Effector memory CD8-positive, alpha-beta T cell (primary cell): ENCODE measurements at places on chromosomes 16 and 17.
A peak's percentile ranks its signal among the peaks of the same experiment; 100 is the strongest.

GRCh38 chr17:30379303-30379902 lies 676 bp downstream of the CPD start:
- peak; percentile 12 for DNase-seq

- no peak for DNase-seq
Measured at GRCh38 chr17:50603340-50603739, 31.3 kb upstream of the ABCC3 start.

DNA sequence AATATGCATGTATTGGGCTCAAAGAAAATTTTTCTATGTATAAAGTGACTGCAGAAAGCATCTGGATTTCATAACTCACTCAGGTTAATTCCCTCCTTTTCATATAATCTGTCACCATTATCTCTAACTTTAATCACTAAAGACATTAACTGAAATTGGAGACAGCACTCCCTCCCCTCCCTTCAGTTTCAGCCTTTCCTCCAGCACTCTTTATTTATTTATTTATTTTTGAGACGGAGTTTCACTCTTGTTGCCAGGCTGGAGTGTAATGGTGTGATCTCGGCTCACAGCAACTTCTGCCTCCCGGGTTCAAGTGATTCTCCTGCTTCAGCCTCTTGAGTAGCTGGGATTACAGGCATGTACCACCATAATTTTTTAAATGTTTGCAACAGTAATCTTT lies 43.1 kb downstream of the CDH8 start:
- DNase-seq: no peak

DNA sequence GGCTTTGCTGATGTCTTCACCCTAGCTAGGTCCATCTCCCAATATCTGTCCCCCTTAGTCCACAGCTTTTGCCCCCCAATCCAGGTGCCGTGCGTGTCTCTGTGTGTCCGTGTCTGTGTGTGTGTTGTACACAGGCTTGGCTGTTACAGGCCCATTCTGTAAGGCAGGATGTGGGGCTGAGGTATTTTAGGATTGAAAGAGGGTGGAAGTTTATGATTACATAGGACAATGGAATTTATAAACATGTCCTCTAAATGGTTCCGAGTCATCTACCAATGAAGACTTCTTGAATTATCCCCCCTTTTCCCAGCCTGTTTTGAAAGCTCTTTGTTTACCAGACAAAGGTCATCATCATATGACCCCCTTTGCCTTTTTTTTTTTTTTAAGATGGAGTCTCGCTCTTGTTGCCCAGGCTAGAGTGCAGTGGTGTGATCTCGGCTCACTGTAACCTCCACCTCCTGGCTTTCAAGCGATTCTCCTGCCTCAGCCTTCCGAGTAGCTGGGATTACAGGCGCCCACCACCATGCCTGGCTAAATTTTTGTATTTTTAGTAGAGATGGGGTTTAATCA lies 21.9 kb downstream of the ACE start:
- no peak for DNase-seq

DNA sequence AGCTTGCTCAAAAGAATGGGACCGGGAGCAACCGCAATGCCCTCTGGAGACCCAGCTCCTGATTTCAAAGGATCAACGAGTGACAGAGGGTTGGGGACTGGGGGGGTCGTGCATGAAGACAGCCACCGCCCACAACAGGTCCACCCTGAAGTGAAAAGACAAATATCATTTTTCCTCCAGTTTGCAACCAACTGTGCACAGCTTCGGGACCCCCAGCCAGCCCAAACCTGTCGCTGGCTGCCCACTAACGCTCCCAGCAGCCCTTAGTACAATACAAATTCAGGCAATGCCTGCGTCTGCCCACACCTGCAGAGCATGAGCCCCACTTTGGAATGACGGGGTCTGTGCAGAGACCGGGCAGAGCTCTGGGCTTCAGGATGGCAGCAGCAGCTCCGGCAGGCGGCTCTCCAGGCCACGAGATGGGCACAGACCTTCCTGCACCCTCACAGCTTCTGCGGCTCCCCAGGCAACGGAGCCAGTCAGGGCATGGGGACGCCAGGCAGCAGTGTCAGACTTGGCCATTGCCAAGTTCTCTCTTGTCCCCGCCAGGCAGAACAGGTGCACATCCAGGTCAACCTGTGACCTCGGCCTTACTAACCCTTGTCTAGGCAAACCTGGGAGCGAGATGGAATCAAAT lies 60.1 kb downstream of the TBC1D16 start:
- no peak for DNase-seq

- DNase-seq: peak; percentile 48
Measured at GRCh38 chr17:32520104-32520701, 33.4 kb downstream of the CDK5R1 start.

- no peak for DNase-seq
Measured at GRCh38 chr17:50470426-50470825, 1.7 kb upstream of the CHAD start.

DNA sequence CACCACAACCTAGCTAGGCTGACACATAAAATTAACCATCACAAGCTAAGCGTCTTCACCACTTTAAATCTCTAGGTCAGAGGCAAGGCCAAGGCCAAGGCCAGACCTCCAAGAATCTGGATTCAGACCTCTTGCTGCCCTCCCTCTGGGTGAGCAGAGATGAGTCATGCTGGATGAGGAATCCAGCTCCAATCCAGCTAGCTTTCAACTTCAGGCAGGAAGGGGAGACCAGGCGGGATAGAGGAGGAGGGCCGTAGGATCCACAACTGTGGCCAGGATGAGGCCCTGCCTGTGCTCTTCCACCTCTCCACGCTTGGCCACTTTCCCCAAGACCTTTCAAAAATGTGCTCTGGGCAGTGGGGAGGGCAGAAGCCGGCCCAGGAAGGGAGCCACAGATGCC lies 14.7 kb downstream of the LRRC75A start:
- no peak for DNase-seq

- DNase-seq: no peak
Measured at GRCh38 chr16:72808754-72809153, 239.2 kb downstream of the ZFHX3 start.

DNA sequence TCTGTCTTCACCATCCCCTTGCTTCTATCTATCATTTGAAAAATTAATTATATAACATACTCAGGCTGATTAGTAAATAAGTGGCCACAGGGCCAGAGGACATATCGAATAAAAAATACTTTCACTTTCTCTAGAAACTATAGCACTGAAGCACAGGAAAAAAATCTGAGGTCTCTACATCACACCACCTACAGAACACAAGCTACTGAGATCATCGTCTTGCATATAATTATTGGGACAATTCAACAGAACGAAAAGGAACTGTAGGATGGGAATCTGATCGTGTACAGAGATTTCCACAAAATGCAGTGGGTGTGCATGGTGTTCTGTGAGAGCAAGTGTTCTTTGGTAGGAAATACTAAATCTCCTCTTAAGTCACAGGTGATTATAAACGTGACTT lies 289.6 kb upstream of the ERCC4 start:
- DNase-seq: no peak

GRCh38 chr17:73089322-73090317 lies 2.9 kb downstream of the SLC39A11 start:
- DNase-seq: no peak

DNA sequence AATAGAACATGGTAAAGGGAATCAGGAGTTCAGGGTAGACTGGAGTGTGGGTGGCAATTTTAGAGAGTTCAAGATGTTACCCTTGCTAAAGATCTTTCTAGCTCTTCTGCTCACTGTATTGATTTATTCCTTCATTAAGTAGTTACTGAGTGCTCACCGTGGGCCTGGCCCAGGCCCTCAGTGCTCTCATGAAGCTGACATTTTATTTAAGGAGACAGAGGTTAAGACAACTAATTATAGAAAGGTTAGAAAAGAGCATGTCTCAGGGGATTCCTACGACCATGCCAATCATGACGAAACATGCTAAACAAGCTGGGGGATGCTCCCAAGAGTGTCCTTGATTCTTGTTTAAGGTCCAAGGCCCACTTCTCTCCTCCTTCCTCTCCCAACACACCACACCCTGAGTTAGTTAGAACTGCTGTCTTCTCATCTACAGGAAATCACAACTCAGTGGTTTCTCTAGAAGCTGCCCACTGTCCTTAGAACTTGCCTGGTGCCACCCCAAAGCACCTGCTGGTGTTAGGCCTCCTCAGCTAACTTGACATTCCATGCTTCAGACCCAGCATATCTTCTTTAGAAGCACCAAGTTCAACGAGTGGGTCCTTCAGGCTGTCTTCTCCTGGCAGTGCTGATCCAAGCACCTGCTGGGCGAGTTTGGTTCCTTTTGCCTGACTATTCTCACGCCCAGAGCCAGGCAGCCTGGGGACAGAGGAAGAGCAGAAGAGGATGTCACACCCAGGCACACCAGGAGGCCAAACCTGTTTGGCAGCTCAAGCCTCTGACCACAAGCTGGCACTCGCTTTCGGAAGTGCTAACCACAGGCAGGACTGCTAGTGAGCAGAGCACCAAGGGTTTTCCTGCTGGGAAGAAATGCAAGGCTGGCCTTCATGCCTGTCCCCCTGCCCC lies 79.0 kb downstream of the GAS7 start:
- no peak for DNase-seq

DNA sequence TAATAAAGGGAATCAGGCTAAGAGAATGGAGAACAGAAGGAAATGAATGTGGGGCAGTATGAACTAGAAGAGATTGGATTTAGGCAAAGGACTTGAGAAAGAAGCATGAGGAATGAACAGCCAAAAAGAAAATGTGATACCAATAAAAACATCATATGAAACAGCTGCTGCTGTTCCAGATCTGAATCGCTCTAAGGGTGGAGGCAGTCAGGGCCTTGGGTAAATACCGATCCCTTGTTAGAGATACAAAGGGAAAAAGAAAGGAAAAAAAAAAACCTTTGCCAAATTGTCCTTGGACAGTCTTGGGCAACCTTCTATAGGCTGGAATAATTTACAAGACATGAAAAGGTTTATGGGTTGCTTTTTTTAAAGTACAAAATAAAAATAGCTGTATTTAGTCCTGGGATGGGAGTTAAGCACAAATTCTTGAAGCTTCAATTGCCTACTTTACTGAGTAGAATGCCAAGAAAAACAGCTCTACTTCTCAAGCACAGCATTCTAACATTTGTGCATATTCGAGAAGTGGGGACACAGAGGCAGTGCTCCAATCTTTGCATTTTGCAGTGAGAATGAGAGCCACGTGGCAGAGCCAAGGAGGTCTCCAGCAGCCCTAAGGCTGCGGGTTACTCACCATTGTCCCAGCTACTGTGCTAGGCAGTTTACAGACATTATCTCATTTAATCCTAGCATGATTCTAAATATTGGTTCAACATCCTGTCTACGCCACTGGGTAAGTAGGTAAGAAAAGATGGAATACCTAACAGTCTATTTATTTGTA lies 43.3 kb upstream of the PSMD7 start:
- DNase-seq: no peak

DNA sequence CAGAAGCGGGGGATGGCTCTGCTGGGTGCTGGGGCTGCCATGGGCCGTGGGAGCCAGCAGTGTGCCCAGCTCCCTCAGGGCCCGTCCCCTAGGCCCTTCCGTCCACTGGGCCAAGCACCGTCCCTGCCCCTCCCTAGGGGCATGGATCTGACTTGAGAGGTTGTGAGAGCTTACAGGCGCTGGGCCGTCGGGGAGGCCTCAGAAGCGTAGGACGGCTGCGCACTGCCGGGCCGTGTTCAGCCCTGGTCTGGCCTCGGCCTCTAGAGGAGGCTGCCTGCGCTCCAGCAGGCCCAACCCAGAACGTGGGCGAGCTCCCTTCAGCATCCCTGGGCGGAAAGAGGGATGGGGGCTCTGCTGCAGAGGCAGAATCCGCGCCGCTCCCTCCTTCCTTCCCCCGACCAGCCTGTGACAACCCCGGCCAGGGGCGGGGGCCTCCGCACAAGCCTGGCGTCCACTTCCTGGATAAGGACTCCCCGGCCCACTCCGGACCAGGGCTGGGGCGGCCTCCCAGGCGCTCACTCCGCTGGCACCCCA lies 685 bp upstream of the MPG start:
- peak; percentile 10 for DNase-seq

- DNase-seq: no peak
Measured at GRCh38 chr17:77332981-77333685, 192.4 kb downstream of the SEC14L1 start.

DNA sequence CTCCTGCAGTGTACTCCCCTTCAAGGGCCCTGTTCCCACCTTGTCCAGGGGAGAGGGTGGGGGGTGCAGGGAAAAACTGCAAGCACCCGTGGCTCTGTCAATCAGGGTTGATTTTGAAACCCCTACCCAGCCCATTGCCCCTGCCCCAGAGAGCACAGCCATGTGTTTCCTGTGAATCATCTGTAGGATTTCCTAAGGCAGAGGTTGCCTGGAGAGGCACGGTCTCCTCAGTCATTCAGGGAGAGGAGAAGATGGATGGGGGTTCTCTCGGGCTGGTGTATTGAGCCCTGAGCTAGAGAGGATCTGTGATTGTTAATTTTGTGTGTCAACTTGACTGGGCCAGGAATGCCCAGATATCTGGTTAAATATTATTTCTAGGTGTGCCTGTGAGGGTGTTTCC lies 3.5 kb upstream of the AGRP start:
- DNase-seq: no peak

- no peak for DNase-seq
Measured at GRCh38 chr17:40038882-40039513, 15.2 kb downstream of the MED24 start.

DNA sequence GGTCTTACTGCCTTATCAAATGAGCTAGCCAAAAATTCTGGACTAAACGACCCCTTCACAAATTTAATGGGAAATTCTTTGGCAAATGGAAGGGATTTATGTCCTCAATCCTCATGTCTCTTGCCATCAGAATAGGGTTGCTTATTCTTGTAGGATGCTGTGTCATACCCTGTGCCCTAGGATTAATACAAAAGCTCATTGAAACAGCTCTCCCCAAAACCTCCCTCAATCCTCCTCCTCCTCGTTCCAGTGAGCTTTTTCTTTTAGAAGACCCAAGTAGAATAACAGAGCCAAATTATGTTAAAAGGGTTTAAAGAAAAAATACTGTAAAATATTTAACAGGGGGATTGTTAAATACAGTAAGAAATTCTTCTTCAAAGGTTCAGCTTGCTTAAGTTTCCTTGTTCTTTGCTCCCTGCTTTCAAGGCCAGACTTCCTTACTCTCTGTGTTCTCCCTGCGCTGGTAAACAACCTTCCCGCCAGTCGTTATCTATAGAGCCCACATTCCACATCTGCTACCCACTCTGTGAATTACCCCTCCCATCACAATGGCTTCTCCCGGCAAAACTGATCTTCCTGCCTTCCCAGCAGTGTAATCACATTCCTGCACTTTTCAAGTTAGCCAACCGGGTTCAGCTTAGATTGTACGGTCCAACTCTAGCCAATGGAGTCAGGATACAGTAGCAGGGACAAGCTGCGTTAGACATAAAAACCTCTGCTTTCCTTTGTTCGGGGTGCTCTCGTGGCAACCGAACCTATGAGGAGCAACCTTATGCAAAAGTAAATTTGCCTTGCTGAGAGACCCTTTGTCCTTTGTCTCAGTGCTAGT lies 9.7 kb downstream of the HPR start:
- no peak for DNase-seq

GRCh38 chr16:67284699-67285646 lies 5.6 kb downstream of the PLEKHG4 start:
- no peak for DNase-seq

DNA sequence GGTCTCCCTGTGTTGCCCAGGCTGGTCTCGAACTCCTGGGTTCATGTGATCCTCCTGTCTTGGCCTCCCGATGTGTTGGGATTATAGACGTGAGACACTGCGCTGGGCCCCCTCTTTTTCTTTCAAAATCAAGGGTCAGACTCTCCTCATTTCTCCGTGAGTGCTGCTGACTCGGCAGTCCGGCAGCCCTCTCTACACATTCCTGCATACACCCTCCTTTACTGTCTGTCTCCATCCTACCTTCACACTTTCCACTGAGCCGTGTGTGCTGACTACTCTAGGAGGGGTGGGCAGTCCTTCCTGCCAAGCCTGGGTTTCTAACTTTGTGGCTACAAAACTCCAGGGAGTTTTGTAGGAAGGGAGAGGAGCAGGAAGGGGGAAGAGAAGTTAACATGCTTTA lies 195.2 kb downstream of the PARN start:
- DNase-seq: no peak

GRCh38 chr17:63550817-63551639 lies 751 bp downstream of the DCAF7 start:
- DNase-seq: peak; percentile 6
